ENCODE measurements at places on chromosomes 1 and 21.

GRCh38 chr1:201395936-201396335 is 3.2 kb downstream of the LAD1 start:
- DNase-seq: no peak

DNA sequence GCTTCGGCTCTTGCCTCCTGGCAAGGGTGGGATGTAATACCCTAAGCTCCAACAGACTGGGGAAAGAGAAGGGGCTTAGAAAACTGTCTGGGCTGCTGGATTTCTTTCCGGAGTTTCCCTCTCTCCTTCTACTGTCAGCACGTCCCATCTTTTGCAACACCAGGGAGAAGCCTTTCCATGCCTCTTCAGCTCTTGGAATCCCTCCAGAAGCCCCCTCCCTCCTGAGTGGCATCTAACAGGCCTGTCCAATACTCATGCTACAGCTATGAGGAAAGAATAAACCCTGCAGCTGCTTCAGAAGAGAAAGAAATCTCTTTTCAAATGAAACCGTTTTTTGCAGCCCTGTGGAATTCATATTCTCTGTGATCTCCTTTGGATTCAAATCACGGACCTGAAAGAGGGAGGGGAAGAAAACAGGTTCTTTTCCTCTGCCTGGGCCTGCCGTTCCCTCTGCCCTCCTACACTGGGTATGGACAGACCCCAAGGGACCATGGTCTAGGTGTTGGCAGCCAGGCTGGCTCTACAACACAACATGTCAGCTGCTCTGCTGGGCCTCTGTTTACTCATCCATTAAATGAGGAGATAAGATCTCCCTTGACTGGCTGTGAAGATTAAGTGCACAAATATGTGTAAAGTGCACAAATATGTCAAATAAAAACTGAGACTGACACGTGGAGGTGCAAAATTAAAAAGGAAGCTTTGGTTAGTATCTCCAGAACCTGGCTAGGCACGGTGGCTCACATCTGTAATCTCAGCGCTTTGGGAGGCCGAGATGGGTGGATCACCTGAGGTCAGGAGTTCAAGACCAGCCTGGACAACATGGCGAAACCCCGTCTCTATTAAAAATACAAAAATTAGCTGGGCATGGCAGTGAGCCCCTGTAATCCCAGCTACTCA is 6.0 kb upstream of the CAPN2 start:
- DNase-seq: peak; percentile 52

DNA sequence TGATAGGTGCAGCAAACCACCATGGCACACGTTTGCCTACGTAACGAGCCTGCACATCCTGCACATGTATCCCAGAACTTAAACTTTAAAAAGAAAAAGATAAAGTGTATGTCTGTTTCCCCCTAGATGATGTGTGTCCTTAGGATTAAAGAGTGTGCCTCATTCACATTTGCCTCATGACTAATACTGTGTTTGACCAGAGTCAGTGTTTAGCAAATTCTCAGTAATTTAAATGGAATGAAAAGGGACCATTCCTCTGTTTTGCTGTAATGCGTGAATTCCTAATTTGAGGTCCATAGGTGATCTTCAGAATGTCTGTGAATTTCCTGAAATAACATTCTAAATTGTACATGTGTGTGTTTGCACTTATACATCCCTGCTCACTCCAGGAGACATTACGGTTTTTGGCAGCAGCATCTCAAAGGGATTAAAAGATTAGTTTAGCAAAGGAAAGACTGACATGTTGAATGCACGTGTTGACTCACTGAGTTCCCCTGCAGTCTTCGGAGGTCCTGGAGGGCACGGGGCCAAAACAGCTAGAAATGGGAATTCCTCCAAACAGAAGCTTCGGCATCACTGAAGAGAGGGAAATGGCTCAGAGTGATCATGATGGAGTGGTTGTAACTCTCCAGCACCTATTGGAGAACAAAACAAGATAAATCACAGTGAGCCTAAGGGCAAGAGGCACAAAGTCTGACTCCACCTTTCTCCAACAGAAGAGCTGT is 19.1 kb upstream of the SLC35F3 start:
- DNase-seq: no peak

DNA sequence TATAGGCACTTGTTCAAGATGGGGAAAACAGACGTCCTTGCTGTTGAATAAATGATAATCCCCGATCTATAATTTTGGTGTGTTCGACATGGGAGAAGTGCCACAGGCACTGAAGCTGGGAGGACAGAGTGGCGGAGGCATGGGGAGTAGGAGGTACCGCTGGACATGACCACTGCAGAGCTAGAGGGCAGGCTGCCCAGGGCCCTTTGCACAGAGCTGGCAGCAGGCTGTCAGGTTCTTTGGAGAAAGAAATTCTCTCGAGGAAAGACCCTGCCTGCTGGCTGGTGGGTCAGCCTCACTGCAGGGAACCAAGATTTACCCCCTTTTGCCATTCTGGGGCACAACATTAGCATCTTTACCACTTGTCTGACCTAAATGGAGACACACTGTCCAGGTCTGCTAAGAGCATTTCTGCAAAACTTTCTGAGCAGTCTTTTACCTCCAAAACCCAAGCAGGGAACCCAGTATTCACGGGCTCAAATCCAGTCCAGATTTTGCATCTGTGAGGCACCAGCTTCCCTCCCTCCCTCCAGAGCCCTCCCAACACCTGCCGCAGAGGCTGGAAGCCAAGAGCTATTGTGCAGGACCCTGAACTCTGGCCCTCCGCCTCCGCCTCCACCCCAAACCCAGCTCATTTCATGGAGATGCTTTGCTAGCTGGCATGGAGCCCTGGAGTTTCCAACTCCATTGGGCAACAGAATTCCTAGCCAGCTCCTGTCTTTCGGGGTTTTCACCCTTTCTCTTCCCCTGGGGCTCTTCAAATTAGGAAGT is 142.3 kb downstream of the PLXNA2 start:
- DNase-seq: peak; percentile 84

GRCh38 chr21:35204125-35204524 is 155.0 kb upstream of the RUNX1 start:
- DNase-seq: no peak

GRCh38 chr1:203117611-203118575 is 9.6 kb upstream of the ADORA1 start:
- peak; percentile 39 for DNase-seq

- DNase-seq: no peak
Measured at GRCh38 chr21:28445141-28445830, 547.4 kb downstream of the LTN1 start.

DNA sequence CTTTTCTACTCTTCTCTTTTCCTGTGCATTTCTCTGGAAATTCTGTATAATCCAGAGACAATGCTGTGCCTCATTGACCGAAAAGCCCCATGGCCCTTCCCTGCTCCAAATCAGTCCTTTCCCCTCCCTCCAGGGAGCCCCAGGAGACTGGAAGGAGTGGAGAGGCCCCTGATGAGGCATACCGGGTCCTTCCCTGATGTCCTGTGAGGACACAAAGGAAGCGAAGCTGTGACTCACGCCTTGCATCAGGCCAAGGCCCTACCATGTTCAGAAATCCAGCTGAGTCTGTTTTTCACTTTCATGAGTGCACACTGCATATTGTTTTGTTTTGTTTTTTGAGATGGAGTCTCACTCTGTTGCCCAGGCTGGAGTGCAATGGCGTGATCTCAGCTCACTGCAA is 38.7 kb upstream of the BECN2 start:
- no peak for DNase-seq

DNA sequence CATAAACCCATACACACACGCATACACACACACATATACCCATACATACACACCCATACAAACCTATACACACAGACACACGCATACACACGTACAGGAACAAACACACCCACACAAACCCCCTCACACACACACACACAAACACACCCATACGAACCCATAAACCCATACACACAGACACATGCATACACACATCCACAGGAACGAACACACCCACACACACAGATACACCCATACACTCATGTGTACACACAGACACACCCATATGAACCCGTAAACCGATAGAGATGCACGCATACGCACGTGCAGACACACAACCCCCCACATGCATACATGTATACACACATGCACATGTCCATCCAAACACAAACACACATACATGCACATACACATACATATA is 9.5 kb downstream of the WNT9A start:
- DNase-seq: no peak

DNA sequence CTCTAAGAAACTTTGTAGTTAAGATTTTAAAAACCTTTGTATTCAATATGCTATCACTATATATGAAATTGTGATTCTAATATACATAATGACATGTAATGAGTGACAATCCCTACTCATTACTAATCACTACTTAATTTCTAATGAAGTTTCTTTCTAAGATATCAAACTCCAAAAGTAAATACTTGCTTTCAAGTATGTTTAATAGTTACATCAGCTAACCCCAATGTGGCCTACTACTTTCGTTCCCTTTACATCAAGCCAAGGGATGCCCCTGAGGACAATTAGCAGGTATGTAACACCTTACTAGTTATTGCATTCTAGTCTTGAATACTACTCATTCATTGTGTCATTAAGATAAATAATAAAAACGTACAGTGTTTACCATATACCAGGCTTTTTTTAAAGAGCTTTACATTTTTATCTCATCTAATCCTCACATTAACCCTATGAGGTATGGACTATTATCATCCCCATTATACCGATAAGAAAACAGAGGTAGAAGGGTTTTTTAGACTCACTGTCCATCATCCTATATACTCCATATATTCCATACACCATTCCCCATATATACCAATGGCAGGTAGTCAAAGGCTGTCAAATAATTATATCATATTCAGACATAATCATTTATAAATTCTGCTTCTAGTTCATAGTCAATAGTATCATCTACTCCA is 4.2 kb downstream of the PPP1R15B start:
- no peak for DNase-seq

DNA sequence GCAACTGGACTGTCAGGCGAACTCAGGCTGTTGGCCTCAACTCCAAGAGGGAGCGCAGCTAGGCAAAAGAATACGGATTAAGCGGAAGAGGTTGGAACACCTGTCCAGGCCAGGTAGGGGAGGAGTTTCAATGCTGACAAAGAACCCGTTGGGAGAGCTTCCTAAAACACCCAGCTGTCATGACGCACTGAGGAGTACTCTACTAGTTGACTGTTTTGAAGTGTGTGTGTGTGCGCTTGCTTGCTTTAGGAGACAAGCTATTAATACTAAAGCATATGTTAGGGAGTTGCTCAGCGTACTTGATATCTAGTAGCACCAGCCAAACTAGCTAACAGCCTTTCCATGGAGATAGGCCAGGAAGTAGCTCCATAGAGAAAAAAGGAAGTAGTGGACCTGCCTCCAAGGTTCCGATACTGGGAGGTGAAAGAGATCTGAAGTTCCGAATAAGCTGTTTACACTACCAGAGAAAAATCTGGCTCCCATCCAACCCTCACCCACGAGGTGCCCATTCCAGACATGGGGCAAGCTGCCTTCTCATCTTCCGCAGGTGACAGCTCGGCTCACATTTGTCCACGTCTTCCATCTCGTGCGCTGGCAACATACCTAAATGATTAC is 974 bp upstream of the FNBP1L start:
- peak; percentile 75 for DNase-seq

- peak; percentile 82 for DNase-seq
Measured at GRCh38 chr1:30707412-30708360, 15.7 kb downstream of the MATN1 start.

DNA sequence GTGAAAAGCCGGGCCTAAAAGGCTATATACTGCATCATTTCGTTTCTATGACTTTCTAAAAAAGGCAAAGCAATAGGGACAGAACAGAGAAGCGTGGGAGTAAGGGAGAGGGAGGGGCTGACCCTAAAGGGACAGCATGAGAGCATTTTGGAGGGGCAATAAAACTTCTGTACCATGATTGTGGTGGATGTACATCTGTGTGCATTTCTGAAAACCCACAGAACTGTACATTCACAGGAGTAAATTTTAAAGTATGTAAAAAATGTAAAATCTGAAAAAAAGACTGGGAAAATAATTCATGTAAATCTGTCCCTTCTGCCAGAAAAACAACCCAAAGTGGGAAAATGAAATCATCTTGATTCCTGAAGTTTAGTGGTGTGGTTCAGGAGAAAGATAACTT is 235.4 kb downstream of the CENPF start:
- DNase-seq: no peak

- DNase-seq: no peak
Measured at GRCh38 chr1:83807231-83807630, 191.7 kb downstream of the TTLL7 start.

GRCh38 chr1:206513312-206514111 is 6.2 kb downstream of the RASSF5 start:
- DNase-seq: no peak

- DNase-seq: no peak
Measured at GRCh38 chr21:39644062-39644560, 31.4 kb downstream of the B3GALT5 start.

DNA sequence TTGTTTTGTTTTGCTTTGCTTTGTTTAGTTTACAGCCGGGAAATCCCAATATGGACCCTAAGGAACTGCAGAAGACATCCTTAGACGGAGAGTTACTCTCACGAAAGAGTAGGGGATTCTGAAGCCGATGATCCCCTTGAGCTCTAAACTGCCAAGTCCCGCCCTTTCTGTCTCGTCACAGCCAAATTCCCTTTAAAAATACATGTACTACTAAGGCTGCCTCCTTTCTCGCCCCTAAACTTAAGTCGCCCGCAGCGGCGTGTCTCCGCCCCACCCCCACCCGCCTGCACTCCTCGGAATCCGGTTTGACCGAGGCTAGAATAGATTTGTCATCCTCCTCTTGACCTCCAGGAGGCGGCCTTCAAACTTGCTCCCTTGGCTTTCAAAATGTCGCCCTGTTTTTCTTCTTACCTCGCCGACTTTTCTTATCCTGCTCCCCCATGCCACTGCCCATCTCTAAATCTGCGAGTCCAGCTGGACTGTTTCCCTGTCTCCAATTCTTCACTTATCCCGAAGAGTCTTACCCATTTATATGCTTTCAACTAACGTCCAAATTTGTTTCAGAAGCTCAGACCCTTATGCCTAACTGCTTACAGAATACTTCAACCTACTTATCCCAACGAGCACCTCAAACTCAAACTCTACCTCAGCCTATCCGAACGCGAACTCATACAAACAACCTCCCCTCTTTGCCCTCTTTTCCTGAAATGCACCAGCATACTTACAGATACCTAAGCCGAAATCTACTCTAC is 10.9 kb upstream of the BOLA1 start:
- DNase-seq: peak; percentile 70

- DNase-seq: no peak
Measured at GRCh38 chr1:231193710-231194340, 32.0 kb downstream of the TRIM67 start.

GRCh38 chr1:31765041-31765467 is 914 bp upstream of the ADGRB2 start:
- no peak for DNase-seq

GRCh38 chr1:186937016-186937670 is 108.4 kb downstream of the PLA2G4A start:
- no peak for DNase-seq

GRCh38 chr21:14487490-14488432 is 58.4 kb downstream of the SAMSN1 start:
- no peak for DNase-seq

- DNase-seq: no peak
Measured at GRCh38 chr1:207883104-207883651, 27.7 kb downstream of the CD34 start.

- no peak for DNase-seq
Measured at GRCh38 chr1:178168536-178168935, 74.6 kb downstream of the RASAL2 start.

- DNase-seq: no peak
Measured at GRCh38 chr21:35528116-35529042, 479.3 kb upstream of the RUNX1 start.

- no peak for DNase-seq
Measured at GRCh38 chr1:76140227-76140626, 65.7 kb downstream of the ST6GALNAC3 start.

Data from NCI-H774 (cell line).